AG04450 (cell line): ENCODE measurements at places on chromosomes 5 and 9.

GRCh38 chr9:38146844-38147243, 77.8 kb upstream of the SHB start:
- DNase-seq, result no peak

- DNase-seq, result no peak
Measured at GRCh38 chr9:95215336-95215898, 102.1 kb downstream of the FANCC start.

- DNase-seq, result no peak
Measured at GRCh38 chr5:4544049-4544670, 596.0 kb upstream of the ADAMTS16 start.

DNA sequence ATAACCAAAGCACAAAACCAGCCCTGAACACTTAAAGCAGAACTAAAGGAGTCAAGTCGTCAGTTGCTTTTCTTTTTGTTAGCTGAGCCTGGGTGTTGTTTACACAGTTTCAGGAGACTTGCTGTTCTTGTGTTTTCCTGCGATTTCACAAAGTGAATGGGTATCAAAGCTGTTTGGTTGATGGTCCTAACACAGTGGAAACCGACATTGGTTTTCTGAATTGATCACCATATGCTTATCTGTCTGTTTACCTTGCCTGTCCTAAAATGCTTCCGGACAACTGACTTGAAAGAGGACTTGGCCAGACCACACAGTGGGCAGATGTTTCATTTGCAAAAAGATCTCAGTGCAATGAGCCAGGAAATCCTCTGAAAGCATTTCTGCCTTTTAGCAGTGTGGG, 676.4 kb downstream of the PRELID2 start:
- no peak for DNase-seq

- no peak for DNase-seq
Measured at GRCh38 chr5:76547242-76547890, 75.8 kb downstream of the F2RL2 start.

- no peak for DNase-seq
Measured at GRCh38 chr5:142283304-142283703, 41.5 kb downstream of the SPRY4 start.

DNA sequence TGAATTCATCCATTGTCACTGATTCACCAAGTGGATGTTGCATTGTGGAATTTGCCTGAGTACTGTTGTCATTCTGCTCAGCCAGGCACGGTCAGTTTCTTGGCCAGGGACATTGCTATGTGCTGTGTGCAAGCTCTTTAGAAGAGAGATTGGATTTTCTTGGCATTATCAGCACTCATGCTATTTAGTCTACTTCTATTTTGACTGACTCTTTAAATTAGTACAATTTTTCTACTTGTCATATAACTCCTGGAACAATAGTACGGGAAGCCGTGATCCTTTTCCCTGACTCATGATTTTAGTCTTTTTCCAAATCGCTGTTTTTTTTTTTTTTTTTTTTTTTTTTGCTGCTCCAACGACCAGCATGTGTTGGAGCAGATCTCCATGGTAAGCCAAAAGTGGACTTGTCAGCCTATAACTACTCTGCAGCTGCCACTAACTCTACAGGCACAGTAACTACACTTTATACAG, 129.7 kb downstream of the CDC42SE2 start:
- DNase-seq, result no peak

DNA sequence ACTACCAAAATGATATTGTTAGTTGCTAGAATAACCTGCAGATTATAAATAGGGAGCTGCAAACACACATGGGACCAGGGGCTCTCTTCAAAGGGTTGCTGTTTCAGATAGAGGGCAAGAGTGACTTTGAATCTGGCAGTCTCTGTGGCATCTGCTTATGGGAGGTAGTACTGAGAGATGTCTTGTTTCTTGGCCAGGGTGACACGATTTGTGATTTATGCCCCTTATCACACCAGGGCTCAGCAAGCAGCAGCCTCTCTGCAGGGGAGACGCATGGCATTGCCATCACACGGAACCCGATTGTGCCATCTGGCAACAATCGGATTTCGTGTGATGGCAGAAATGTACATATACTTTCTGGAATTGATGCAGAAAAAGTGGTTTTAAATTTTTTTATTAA, 615.6 kb downstream of the ZNF608 start:
- no peak for DNase-seq

GRCh38 chr5:115855959-115856358, 14.2 kb downstream of the AP3S1 start:
- DNase-seq, result no peak

- DNase-seq, result no peak
Measured at GRCh38 chr5:173669483-173669882, 53.0 kb upstream of the BOD1 start.

DNA sequence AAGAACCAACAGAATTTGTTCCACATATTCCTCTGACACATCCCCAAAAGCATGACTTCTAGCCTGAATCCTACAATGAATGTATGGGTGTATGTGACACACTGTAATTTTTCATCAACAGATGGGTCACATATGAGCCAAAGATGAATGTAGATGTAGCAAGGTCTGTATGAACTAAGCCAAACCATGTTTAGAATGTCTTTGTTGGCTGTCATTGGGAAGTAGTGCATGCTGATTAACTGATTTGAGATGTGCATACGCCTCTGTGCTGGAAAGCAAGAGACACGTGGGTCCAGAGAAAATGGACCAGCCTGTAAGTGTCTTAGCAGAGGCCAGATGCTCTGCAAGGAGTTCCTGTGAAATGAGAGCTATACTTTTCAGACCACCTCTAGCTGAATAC, 222.0 kb downstream of the COMMD10 start:
- no peak for DNase-seq

DNA sequence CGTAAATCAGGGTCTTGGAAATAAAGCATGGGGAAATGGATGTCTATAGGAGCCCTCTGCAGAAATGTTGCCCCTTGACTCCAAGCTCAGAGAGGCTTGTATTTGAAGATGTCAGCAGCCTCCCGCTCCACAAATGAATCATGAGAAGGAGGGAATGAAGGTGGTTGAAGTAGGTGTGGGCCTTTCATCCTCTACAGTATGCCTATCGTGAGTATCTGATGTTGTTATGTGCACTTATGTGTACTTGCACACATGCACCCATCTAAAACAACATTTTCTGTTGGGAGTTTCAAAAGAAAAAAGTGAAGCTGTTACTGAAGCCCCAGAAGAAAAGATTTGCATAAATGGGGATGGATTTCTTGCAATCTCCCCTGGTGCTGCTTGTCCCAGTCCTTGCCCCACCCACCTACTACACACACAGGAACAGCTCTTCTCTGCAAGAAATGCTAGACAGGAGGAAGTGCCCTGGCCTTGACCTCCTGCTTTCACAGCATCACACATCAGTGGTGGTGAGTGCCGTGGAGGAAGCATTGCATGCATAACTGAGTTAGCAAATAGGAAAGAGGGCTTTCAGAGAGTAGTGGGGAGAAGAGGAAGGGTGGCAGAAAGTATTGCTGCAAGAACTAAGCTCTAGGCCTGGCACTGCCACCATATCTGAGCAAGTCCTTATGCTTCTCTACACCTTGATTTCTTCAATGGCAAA, 156.1 kb downstream of the SNX18 start:
- DNase-seq, result no peak

DNA sequence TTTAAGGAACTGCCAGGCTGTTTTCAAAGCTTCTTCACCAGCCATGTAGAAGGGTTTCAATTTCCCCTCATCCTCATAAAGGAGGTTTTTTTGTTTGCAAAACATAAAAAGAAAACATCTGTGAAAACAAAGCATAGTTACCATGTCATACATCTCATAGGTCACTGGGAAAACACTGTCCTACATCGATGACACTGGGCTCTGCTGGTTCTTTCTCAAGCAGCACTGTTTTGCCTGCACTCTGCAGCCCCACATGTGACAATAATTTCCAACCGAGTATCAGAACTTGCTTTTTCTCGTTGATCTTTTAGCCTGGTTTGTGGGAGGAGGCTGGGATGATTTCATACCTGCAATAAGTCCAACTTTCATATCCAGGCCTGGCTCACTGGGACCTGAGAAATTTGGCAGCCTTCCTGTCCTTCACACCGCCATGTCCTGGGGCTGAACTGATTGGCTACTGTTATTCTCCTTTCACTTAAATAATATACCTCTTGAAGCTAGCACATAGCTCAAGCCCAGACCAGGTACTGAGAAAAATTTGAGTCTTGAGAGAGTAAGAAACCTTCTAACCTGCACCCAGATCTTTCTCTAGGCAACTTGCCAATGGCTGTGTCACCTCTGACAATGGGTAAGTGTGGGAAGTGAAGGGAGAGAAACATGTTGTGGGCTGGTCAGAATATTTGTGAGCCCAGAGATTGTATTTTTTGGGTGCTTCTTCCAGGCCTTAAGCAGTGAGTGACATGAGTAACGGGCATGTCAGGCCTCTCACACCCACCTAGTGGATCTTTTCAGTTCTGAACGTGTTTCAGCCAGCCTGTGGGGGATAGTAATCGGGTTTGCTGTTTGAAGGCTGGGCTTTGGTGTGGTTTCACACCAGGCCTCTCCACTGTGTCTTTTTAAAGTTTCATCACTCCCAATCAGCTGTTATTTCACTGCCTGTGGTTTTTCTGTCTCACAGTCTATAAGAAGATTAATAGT, 502.8 kb downstream of the NTRK2 start:
- DNase-seq, result no peak

DNA sequence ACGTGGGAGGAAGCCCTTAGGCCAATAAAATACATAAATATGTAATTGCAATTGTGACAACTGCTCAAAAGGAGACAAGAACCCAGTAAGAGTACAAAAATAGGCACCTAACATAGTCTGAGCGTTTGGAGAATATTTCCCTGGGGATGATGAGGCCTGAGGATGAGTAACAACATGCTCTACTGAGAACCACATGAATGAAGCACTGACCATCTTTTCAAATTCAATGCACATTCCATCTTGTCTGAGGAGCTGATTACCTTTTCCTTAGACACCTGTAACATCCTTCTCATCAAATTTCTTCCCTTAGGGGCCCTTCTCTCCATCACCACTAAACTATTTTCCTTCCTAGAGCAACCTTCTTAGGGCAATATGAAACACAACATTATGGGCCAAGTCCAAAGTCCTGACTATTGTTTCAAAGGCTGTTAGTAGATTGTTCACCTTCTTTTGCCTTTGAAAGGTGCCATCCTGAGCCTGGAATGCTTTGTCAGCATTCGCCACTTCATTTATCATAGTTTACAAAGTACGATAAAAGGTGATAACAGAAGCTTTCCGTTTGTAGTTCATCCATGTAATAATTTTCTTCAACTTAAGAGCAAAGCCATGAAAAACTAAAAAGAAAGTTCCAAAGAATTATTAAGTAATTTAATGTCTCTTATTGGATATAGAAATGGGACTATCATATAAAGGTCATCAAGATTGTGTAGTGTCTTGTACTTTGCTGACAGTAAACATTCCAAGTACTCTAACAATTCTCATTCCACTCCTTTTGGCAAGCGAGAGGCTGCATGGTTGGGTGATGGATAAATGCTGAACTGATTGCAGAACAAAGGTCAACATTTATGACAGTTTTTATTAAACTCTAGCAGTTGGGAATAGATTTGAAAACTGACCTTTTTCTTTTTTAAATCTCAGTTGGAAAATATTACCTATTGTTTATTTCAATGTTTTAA, 471.3 kb downstream of the PDE4D start:
- no peak for DNase-seq

GRCh38 chr5:135012951-135013391, 21.1 kb downstream of the PITX1 start:
- no peak for DNase-seq

- DNase-seq, result peak; percentile 32
Measured at GRCh38 chr5:125112196-125112595, 365.8 kb upstream of the ZNF608 start.

DNA sequence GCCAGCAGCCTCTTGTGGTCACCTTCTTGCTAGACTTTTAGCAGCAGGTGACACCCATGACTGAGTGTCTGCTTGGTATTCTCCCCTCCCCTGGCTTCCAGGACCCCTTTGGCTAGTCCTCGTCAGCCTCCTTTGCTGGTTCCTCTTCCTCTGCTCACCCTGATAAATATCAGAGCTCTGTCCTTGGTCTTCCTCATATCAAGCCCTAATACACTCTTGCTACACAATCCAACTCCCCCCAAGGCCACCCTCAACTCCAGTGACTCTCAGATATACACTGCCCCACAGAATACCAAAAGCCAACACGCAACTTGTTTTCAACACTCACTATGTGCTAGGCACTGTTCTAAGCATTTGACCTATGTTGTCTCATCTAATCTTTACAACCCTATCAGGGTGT, 30.3 kb upstream of the LCP2 start:
- DNase-seq, result no peak

- DNase-seq, result no peak
Measured at GRCh38 chr5:175542232-175542965, 64.0 kb downstream of the SFXN1 start.

DNA sequence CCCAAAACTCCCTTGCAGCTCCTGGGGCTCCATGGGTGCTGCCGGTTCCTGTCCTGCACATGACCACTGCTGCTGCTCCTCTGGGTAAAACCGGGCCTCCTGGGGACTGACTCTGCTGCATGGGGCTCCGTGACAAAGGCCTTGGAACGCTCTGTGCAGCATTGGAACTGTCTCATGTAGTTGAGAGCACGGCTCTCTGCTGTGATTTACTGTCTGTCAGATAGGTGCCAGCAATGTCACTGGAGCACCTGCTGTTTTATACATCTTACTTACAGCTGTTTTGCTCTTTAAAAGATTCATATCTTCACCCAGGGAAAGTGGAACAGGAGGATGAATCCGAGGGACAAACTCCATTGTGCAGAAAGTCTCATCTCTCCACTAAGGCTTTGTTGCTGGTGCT, 138.1 kb downstream of the YIPF5 start:
- no peak for DNase-seq

DNA sequence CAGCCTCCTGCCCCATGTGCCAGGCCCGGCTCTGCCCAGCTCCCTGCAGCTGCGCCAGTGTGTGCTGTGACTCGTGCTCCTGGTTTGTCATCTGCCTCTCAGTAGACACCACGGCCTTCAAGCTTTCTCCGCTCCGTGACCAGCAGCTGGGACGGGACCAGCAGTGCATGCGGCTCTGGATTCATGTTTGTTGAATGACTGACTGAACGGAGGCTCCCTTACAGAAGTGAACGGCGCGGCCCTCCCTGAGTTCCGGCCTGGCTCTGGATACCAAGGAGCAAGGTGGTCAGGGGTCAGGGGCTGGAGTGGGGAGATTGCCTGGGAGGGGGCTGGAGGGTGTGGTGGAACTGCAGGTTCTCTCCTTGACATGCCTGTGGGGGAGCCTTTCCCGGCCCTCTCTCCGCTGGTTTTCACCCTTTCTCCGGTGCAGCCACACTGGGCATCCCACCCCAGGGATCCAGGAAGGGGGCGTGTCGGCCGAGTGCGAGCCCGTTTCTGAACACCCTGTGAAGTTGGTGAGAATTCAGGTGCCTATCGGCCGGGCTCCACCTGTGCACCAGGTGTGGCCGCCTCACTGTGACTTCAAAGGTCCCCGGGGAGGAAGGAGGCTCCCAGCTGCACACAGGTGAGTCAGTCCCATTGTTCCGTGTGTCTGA, 11.1 kb upstream of the CEP72 start:
- no peak for DNase-seq

- DNase-seq, result no peak
Measured at GRCh38 chr9:122172131-122172530, 12.4 kb downstream of the MORN5 start.

- no peak for DNase-seq
Measured at GRCh38 chr5:126869005-126869451, 92.1 kb downstream of the LMNB1 start.

GRCh38 chr5:97101189-97101910, 41.1 kb downstream of the LIX1 start:
- no peak for DNase-seq

GRCh38 chr5:35233601-35234000, 3.3 kb upstream of the PRLR start:
- no peak for DNase-seq

- no peak for DNase-seq
Measured at GRCh38 chr5:38546691-38547146, 9.7 kb downstream of the LIFR start.
